ENCODE measurements at places on chromosomes 5 and 9.
A peak's percentile ranks its signal among the peaks of the same experiment; 100 is the strongest.

- DNase-seq = peak; percentile 85
Measured at GRCh38 chr5:138465261-138466124, at the start of gene EGR1. Gene EGR1 (plus strand): TSS chr5:138465479. CDS start chr5:138465762, 283 bp downstream.

DNA sequence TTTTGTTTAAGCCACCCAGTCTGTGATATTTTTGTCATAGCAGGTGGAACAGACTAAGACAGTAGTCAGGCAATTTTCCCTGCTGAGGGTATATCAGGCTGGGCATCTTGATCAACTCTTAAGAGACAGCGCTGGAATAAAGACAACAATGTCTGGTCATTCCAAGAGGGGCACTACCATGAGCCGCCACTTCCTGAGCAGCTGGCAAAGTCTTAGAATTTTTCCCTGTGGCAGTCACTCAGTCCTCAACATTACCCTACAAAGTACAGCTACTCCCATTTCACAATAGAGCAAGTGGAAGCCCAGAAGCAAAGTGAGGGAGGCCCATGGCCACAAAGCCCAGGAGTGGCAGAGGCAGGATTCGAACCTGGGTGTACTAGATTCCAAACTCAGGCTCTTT, 74.8 kb downstream of the SH3PXD2B start:
- no peak for DNase-seq

- DNase-seq = no peak
Measured at GRCh38 chr5:5781335-5781734, 358.9 kb downstream of the ICE1 start.

- no peak for DNase-seq
Measured at GRCh38 chr9:114140850-114141249, 14.5 kb upstream of the COL27A1 start.

- DNase-seq = peak; percentile 93
Measured at GRCh38 chr9:120936011-120936763, 9.6 kb upstream of the TRAF1 start.

DNA sequence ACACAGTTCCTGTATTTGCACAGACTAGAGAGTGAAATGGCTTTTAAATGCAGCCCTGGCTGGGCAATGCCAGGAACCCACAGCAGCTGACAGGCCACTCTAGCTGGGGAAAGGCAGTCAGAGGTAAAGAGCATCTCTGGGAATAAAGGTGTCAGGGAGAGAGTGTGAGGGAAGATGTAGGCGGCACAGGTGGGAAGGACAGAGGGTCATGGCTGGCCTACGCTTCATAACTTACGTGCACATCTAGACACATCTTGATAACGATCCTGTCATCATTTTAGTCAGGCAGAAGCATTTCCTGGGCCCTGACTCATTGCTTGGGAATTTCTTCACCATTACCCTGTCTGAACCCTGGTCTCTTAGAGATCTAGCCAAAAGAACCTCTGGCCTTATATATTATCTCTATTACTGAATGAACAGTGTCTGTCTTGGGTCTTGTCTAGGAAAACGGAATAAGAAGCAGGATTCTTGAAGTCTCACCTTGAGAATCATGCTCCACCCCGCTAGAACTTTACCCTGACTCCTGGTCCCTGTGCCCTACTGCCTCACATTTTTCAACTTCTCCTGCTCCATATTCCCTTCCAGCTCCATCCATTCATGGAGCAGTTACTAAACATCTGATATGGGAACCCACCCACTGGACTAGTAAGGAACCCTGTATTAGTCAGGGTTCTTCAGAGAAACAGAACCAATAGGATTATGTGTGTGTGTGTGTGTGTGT, 106.4 kb upstream of the ELL2 start:
- no peak for DNase-seq

- no peak for DNase-seq
Measured at GRCh38 chr5:158349987-158350386, 491.0 kb upstream of the CLINT1 start.

- DNase-seq = no peak
Measured at GRCh38 chr9:23088932-23089364, 642.3 kb downstream of the DMRTA1 start.

GRCh38 chr9:113990975-113991471, 87.1 kb downstream of the AMBP start:
- no peak for DNase-seq

DNA sequence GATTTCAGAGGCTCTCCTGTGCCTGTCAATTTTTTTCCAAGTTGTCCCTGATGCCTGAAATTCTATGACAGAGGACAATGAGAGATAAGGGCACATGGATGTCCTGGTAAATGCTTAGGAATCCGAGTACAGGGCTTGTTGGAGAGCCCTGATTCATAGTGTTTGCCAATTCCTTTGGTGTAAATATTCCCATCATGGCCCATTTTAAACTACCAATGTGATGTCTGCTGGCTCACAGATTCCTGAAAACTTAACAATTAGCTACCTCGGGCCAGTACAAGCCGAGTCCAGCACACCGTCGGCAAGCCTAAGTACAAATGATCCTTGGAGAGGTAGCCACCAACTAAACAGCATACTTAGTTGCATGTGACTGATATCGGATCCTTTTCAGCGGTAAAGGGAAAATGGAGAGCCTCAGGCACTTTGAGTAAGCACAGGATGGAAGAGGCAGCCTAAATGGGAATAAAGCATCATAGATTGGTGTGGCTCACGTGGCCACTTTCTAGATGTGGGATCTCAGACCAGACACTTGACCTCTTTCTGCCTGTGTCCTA, 3.6 kb downstream of the ITK start:
- no peak for DNase-seq

DNA sequence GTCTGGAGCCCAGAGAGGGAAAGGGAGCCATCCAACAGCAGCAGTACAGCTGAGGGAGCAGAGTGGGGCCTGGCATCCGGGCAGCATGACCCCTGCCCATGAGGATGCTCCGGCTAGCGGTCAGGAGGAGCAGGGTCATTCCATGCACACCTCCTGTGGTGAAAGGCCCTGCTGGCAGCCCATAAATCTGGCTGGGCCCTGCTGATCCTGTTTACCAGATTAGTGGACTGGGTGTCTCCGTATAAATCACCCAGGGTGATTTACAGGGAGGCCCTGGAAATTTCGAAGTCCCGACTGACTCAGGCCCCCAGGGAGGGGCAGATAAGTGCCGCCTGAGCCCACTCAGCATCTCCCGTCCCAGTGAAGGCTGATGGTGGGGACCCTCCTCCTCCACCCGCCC, 117.6 kb upstream of the HAND1 start:
- no peak for DNase-seq

- no peak for DNase-seq
Measured at GRCh38 chr5:168260353-168261226, 30.9 kb upstream of the WWC1 start.

DNA sequence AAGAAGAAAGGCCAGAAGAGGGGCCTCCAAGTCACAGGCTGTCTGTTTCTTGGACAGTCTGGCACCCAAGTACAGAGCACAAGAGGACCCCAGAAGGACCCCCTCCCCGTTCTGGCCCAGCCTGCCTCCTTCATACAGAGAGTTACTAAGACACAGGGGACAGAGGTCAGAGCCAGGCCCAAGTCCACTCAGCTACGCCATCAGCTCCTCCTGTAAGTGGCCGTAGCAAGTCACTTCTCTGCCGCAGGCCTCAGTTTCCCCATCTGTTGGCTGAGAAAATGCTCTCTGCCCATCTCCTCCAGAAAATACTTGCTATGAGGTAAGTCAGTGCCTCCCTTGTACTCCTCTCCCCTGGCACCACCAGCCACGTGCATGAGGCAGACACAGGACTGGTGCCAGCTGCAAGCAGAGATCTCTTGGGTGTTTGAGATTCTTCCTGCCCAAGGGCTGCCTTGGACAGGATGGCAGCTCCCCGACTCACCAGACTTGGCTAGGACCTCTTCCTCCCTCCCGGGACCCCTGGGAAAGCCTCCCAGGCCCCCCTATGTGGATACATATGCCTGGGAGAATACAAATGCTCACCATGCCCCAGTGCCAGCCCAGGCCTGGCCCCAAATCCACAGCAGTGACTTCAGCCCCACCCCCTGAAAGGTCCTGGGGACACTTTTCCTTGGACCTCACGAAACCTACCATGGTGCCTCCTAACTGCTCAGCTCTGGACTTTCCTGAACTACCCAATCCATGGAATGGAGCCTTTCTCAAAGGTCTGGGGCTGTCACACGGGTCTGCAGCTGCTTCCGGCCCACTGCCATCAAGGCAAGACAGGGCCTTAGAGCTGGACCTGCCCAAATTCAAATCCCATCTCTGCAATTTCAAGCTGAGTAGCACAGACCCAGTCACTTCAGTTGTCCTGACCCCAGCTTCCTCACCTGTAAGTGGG, 5.1 kb downstream of the EEIG1 start:
- DNase-seq = no peak

DNA sequence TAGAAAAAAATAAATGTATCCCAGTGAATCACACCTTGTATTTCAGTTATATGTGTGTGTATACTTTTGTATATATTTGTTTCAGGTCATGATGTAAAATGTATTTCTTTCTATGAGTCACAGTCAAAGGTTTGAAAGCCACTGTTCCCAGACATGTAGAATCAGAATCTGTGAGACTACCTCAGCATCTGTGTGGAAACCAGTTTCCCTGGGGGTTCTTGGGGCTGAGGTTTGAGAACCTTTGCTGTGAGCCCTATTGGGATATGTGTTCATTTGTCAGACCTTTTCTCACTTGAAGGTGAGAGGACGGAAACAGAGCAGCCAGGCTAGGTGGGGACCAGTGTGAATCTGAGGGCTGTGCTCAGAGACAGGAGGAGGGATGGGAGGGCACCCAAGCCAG, 78.7 kb upstream of the SAP30L start:
- no peak for DNase-seq

DNA sequence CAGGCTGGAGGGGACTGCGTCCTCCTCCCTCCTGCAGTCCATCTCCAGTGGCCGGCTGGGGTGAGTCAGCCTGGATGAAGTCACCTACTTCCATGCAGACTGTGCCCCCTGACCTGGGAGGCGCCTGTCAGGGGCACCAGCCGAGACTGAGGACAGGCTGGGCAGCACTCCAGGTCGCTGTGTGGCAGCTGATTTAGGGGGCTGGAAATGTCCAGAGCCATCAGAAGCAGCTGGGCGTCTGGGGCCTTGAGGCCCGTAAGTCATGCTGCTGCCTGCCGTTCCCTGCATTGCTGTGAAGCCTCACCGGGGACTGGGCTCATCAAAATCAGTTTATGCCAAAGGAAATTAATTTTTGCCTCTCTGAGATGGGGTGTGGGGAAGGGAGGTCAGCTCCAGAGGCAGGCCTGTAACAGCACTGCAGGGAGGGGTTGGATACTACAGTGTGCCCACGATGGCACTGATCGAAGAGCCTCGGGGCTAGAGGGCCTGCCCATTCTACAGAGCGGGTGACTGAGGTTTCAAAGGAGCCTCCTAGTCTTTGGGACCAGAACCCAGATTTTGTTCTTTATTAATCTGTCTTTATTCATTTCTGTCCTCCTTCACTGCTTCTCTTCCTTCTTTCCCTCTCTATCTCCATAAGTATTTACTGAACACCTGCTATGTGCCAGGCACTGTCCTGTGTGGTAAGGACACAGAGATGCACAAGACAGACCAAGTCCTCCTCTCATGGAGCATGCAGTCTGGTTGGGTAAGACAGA, 70.4 kb upstream of the PSD2 start:
- no peak for DNase-seq

- peak; percentile 98 for DNase-seq
Measured at GRCh38 chr9:34376596-34377403, at the start of gene MYORG. Gene MYORG (minus strand): TSS chr9:34376898. CDS start chr9:34372943, 3,955 bp downstream.

- DNase-seq = no peak
Measured at GRCh38 chr9:4537581-4537980, 47.3 kb downstream of the SLC1A1 start.

DNA sequence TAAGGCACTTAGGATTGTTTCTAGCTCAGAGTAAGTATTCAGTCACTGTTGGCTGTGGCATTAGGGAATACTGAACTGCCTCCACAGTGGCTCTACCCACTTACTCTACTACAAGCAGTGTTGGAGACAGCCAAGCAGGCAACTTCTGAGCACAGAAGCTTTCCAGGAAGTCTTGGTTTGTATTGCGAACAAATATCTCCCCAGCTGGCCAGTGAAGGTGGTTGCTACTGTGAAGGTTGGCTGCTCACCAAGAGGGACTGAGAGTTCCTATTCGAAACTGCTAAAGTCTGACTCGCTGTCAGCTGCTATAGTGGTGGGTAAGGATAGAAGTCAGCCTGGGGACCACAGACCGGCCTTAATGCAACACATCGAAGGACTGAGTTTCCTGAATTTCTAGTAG, 319.1 kb downstream of the KIF4B start:
- no peak for DNase-seq

DNA sequence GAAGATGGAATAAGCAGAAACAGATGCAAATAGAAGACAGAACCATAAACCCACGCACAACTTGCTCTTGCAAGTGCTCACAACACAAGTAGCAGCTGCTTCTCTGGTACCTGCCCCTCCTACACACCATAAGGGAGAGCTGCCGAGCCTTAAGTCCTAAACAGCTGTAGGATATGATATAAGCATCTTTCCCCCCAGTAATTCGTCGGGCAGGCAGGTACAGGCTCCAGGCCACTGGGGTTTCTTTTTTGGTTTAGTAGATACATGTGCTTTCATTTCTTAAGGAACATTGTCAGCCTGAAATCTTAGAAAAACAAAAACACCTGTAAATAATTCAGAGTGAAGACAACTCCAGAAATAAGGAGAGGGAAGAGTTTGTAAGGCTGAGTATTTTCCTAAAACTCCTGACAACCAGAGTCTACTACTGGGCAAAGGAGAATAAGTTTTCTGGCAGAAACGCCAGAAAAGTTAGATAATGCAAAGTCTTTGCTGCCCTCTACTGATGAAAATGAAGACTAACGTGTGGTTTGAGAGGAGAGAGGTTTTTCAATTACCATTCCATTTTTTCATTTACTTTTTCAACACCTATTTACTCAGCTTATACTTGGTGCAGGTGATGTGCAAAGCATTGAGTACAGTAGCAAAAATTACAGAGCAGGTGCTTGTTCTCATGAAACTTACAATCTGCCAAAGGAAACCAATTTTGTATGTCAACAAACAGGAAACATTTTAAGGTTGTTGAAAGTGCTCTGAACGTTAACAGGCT, 20.1 kb upstream of the TCERG1 start:
- no peak for DNase-seq

DNA sequence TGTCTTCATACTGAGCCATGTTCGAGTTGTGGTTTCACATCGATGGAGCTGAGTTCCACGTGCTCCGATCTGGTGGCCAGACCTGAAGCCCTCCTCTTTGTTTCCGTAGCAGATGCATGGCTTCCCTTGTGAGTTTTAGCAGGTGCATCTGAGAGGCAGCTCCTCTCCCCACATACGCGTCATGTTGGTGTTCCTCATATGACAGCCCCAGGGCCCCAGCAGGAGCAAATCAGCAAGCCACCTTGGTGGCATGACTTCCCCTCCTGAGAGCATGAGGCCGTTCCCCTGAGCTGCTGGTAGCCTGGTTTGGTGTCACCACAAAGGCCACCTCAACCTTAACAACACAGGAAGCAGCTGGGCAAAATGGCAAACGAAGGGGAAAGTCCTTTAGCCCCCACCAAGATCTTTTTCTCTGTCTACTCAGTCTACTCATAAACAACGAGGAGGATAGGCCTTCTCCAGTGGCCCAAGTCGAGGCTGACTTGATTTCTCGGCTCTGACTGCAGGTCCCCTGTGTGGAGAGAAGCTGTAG, 5.9 kb downstream of the CYFIP2 start:
- peak; percentile 66 for DNase-seq

All from stimulated activated CD8-positive, alpha-beta memory T cell treated with anti-CD3 and anti-CD28 coated beads, Interleukin-2, amount 100 ng/mL, for 48 hours (primary cell).